Stimulated activated CD4-positive, alpha-beta T cell treated with anti-CD3 and anti-CD28 coated beads, Interleukin-12 subunit alpha, Interleukin-12 subunit beta, amount 100 ng/mL, for 24 hours (primary cell): ENCODE measurements at places on chromosomes 4 and X.

GRCh38 chrX:110403441-110404238 is 45.0 kb downstream of the RTL9 start:
- DNase-seq: no peak

DNA sequence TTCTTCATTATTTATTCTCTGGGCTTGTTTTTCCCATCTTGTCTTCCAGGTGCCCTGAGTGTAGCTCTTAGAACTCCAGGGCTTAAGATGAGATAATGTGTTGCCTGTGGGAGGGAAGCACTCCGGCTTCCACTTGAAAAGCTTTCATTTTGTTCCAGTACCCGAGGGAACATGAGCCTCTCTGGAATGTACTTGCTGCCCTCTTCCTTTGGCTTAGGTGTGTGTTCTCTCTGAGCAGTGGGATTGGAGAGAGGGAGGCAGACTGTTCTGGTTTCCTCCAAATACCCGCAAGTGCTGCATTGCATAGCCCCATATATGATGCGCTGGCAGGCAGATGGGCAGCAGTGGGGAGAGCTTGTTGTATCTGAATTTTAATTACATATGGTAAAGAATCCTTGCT is 861 bp upstream of the DTHD1 start:
- no peak for DNase-seq

DNA sequence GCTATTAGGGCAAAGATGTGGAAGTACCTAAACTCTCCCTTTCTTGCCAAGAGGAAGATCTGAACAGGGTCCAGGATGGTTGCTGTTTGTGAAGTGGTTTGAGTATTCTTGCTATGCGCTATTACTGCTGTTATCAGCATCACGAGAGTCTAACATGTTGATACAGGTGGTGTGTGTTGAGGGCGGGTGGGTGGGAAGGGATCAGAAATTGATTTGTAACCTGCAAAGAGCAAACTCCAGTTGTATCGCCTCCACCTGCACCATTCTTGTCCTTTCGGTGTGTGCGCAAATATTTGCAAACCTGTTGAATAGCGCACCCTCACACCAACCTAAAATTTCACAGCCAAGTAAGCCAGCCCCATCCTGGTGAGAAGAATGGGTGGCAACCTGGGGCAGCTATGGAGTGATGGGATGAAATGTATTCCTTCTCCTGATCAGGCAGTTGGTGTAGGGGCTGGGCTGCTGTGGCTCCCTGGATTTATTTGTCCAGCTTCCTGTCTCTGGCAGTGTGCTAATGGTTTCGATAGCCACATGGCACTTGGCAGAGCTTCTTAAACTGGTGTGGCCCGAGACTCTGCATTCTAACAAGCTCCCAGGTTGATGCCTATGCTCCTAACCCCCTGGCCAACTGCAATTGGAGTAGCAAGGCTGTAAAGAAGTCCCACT is 102.6 kb upstream of the SCML1 start:
- no peak for DNase-seq

DNA sequence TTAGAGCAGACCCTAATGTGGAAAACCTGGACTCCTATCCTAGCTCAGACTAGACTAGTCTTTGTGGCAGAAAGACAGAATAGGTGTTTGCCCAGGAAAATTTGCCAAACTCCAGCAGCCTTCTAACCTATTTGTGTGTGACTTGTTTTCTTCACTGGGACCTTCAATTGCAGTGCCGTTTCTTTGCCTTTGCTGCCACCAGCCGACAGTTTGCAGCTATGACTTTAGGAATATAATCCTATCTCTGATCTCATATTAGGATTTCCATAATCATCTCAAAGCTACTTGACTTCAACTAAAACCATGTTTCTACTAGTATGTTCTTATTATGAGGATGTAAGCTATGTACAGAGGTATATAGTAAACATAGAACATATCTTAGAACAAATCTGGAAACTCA is 60.2 kb upstream of the PGAM4 start:
- no peak for DNase-seq

DNA sequence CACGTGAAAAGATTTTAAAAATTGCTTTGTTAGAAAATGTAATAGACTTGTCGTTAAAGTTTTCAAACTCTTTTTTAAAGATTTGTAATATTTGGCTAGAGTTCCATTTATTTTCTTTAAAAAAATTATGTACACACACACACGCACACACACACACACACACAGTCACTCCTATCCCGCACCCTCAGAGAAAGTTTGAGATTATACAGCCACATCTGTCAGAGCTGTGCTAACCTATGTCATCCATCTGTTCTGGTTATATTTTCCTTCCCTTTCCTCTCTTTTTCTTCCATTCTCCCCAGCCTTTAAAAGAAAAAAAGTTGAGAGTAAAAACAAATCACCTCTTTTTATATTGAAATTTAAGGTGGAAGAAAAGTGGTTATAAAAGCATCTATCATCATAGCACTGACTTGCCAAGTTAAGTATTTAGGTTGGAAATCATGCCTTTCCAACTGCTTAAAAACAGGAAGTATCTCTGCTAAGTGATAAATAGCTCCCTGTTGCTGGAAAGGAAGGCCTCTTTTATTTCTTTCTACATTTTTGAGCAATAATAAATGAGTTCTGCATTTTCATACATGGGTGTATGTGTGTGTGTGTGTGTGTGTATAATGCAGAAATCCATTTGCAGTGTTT is 163.3 kb upstream of the SPRY1 start:
- no peak for DNase-seq

DNA sequence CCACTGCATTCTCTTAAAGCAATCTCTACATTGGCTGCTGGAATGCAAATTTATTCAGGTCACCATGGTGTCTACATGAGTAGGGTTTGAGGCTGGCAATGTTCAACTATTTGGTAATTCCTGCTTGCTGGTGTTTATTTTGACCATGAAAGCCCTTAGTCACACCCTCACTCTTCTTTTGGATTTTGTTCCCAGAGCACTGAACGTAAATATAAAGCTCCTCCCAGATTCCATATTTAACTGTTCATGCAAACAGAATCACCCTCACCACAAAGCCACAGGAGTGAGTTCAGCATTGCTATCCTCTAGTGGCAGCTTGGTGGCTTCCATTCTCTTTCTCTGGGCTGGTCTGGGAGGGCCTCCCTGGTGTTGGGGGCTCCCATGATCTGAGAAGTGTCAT is 82.8 kb downstream of the LNX1 start:
- DNase-seq: no peak

- no peak for DNase-seq
These were observed 51.7 kb downstream of the ATP11C start for GRCh38 chrX:139881130-139881529.

- DNase-seq: no peak
These were observed 150.5 kb upstream of the DDIT4L start for GRCh38 chr4:100340512-100341485.
